ENCODE measurements at places on chromosomes 1 and 21.
A peak's percentile ranks its signal among the peaks of the same experiment; 100 is the strongest.

DNA sequence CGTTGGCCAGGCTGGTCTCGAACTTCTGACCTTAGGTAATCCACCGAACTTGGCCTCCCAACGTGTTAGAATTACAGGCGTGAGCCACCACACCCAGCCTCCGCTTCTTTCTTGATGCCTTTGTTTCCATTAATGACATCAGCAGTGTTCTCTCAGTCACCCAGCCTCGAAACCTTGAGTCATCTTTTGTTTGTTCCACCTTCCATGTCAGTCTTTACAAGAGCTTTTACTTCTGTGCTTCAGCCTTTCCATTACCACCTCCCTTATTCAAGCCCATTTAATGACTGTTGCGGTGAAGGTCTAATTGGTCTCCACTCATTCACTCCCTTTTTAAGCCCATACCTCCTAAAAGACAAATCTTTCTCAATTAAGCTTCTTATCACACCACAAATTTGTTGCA, 146.6 kb upstream of the ADGRL2 start:
- DNase-seq = peak; percentile 3

DNA sequence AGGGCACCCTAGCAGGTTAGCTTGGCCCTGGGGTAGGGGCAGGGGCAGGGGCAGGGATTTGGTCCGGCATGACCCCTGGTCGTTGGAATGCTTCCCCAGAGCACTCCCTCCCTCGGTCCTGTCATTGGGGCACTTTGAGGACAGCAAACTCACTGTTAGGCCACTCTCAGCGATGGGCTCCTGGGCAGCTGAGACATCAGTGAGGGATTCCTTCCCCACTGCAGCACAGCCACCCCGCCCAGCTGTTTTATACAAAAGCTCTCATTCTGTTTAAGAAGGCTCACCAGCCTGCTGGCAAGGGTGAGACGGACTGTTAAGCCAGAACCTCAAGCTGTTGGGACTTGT, 86.9 kb upstream of the F3 start:
- no peak for DNase-seq

DNA sequence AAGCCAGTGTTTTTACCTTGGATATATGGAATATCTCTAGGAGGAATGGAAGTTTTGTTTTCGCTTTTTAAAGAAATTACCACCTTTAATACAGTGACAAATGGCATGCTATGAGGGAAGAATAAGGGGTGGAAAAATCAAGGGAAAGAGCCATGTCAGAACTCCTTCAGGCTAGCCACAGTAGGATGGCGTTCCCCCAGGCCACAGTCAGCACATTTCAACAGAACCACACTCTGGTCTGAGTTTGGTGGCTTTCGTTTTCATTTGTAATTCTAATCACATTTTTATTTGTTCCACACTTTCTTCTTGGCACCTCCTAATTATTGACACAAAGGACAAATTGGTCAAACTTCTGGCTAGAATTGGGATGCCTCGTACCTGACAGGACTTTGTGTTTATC, 60.3 kb upstream of the RCOR3 start:
- DNase-seq = no peak

- DNase-seq = no peak
These were observed 22.3 kb upstream of the ABCA4 start for GRCh38 chr1:94143173-94143808.

- no peak for DNase-seq
These were observed 49.8 kb upstream of the SEC16B start for GRCh38 chr1:178019622-178020021.
